ENCODE measurements at places on chromosomes 3 and 15.

DNA sequence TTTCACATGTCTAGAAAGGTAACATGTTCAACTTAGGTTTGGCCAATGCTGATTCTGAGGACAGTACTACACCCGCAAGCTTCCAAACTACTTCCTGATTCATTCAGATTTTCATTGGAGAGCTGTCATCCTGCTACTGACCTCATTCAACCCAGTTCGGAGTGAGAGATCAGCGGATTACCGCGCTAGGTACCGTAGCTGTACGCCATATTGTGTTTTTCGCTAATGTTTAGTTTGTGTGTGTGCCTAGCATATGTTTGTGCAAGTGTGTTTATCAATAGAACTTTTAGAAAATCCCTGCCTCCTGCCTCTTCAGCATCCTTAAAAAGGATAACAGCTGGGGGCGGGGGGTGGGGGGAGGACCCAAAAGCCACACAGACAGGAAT, 1.1 kb downstream of the ZBTB20 start:
- peak; percentile 39 for DNase-seq

- no peak for DNase-seq
Observed at GRCh38 chr15:58977887-58978286, 9.6 kb upstream of the RNF111 start.

DNA sequence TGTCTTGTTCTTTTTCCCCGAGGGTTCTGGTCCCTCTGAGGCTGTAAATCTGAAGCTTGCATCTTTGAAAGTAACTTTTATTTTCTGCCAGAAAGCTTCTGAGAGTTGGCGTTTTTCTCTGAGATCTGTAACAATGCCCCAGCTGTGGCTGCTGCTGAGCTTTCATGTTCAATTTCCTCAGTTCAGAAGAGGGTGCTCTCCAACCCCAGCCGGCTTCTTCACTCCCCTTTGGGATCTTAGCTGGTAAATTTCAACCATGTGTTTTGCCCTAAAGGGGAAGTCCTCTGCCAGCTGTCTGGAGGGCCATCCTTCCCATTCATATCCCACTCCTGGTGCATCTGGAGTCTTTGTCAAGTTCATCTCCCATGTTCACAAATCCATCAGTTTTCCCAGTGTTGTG, 18.3 kb upstream of the CFAP100 start:
- DNase-seq: no peak

DNA sequence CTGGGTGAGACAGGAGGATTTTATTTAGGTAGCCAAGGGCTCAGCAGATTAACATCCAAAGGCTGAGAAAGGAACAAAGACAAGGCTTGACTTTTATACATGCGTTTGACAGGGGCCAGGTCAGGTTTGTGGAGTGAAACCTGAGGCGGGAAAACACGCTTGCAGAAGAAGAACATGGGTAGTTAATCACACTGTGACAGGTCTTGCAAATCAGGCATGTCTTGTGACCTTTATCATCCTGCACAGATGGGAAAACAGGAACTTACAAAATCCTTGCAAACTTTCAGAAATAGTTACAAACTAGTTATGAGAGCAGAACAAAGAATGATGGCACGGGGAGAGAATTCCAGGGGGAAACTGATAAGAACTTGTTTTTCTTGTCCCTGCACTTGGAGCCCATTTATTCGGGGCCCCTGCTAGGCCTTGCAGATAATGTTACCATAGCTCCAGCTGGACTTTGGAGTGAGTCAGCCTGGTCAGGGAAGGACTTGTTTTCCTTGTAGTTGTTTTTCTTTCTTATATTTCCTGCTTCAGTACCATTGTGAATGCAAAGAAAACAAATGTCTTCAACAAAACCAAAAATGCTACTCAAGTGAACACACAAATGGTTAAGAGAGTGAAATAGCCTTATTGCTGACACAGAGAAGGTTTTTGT, 965.9 kb upstream of the ROBO1 start:
- DNase-seq: no peak

GRCh38 chr3:112253301-112253971, 40.6 kb downstream of the SLC9C1 start:
- DNase-seq: no peak

DNA sequence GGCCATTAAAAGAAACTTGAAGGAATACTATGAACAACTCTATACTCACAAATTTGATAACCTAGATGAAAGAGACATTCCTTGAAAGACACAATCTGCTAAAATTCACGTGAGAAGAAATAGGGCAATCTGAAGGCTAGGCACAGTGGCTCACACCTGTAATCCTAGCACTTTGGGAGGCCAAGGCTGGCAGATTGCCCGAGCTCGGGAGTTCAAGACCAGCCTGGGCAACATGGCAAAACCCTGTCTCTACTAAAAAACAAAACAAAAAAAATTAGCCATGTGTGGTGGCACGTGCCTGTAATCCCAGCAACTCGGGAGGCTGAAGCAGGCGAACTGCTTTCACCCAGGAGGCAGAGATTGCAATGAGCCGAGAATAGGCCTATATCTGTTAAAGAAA, 104.8 kb downstream of the HES1 start:
- no peak for DNase-seq

- DNase-seq: no peak
Observed at GRCh38 chr3:47376393-47376792, 4.4 kb upstream of the PTPN23 start.

DNA sequence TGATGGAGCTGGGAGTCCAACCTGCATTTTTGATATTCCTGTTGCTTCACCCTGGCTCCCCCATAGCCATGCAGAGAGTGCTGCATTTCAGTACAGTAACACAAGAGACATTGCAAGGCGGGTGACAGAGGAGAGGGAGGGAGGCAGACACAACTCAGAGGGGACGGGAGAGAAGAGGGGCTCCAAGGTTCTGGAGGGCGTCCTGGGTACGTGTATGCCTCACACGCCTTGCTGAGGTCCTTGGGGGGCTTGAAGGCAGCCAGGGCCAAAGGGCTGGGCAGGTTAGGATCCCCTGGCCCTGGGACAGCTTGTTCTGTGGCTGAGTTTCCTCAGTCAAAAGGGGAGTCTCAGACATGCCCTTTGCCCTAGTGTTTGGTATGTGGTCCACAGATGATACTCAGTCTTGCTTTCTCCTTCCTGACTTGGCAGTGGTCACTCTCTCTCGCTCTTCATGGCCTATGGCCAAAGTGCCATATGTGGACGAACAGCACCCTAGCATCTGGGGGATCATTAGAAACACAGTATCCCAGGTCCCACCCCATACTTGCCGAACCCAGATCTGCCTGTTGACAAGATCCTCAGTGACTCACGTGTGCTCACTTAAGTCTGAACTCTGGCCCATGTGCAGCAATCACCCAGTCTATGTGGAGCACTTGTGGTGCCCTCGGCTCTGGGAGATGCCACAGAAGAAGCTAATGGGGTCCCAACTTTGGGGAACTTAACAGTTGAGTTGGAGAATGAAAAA, 52.9 kb downstream of the FGD5 start:
- DNase-seq: no peak

DNA sequence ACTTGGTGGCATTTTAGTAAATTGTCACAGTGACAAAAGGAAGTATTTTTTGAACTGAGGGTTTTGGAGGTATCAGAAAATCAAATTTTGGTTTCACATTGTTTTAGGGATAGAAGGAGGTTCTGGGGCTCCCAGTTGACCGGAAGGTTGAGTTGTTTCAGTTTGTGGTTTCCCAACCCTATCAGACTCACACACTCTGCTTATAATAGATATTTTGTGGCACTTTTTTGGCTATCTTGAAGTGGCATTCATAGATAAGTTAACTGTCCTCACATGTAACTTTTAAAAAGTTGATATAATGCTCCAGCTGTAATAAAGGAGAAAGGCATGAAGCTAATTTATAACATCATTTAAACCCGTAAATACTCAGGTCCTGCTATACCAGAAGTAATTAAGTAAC, 12.8 kb downstream of the ARMC8 start:
- DNase-seq: no peak

GRCh38 chr3:38985981-38986380, 65.8 kb downstream of the SCN11A start:
- no peak for DNase-seq

- no peak for DNase-seq
Observed at GRCh38 chr3:16604887-16605602, at the start of gene DAZL. Gene DAZL, minus strand, starts transcription at chr3:16605423. Its CDS starts 218 bp downstream, at chr3:16605205.

- DNase-seq: no peak
Observed at GRCh38 chr3:172355836-172356235, 92.4 kb downstream of the GHSR start.

GRCh38 chr3:146640955-146641867, 36.1 kb upstream of the PLSCR5 start:
- DNase-seq: no peak

GRCh38 chr3:17035033-17035432, 150.3 kb downstream of the PLCL2 start:
- no peak for DNase-seq

DNA sequence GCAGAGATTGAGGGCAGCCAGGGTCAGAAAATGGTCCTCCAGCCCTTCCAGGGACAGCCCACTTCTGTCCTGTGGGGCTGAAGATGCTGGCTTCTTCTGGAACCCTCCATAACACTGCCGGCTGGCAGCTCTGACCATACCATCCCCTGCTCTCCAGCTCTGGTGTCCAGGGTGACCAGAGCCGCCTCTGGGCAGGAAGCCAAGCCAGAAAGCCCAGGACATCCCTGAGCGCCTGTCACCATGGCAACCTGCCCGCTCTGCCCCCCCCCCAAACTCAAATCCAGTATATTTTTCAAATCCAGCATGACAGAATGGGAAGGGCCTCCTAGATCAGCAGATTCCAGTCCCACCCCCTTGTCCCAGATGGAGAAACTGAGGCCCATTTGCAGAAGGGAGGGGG, 420 bp upstream of the TMIE start:
- no peak for DNase-seq

DNA sequence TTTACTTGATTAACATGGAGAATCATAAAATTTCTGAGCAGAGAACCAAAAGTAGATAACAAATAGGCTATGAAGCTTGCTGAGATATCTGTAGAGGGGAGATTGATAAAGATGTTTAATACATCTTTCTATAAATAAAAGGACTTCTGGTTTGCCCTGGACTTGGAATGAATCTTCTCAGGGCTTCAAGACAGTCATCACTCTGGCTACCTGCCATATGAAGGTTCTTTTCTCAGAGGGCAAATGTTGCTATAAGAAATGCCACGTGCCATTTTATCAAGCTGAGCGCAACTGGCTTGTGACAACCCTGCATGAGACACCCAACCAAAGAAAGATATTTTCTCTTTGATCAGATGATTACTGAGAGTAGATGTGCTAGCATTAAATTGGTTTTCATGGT, 192.5 kb downstream of the WNT5A start:
- DNase-seq: no peak

GRCh38 chr3:129403450-129403849, 25.0 kb downstream of the EFCAB12 start:
- DNase-seq: no peak

DNA sequence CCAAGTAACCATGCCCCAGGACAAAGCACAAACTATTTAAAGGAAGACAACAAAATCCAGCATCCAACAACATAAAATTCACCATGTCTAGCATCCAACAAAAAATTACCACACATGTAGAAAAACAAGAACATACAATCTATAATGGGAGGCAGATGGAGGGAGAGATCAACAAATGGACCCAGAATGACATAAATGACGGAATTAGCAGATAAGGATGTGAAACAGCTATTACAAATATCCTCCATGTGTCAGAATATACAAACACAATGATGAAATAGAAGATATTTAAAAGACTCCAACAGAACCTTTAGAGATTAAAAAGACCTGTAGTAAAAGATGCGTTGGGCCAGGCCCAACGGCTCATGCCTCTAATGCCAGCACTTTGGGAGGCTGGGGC, 10.8 kb downstream of the LYSMD4 start:
- DNase-seq: no peak

DNA sequence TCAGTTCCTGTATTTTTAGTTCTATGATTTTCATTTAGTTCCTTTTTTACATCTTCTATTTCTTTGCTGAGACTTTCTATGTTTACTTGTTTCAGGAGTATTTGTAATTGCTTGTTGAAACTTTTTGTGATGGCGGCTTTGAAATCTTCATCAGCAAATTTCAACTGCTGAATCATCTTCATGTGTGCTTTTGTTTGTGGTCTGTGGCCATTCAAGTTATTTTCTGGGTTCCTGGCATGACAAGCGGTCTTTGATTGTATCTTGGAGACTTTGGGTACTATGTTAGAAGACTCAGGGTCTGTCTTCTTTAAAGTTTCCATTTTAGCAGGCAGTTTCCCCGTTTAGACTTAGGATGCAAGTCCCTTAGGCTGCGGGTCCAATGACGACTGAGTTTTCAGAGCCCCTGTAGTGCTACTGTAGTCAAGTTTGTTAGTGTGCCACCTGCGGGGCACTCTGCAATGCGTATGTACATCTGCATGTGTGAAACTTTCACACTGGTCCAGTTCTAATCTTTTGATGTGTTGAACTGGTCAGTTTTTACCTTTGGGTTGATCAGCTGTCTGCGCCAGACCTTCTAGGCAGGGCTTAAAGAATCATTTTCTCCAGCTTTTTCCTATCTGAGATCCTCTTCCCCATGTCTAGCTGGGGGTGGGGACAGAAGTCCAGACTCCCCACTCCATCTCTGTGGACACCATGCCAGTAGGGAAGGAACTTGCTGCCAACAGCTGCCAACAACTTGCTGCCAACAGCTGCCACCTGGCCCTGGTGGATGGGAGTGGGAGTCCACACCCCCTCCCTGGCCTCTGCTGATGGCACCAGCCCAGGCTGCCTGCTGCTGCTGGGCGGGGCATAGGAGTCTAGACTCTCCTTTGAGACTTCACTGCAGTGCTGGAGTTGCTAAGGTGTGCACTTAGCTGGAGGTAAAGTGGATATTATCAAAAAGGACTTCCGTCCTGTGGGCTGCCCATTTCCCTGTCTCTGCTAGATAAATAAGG, 190.9 kb downstream of the TJP1 start:
- DNase-seq: no peak

- DNase-seq: no peak
Observed at GRCh38 chr3:130341882-130342281, 3.6 kb upstream of the COL6A5 start.

GRCh38 chr3:172118019-172118418, 78.6 kb downstream of the FNDC3B start:
- DNase-seq: no peak

DNA sequence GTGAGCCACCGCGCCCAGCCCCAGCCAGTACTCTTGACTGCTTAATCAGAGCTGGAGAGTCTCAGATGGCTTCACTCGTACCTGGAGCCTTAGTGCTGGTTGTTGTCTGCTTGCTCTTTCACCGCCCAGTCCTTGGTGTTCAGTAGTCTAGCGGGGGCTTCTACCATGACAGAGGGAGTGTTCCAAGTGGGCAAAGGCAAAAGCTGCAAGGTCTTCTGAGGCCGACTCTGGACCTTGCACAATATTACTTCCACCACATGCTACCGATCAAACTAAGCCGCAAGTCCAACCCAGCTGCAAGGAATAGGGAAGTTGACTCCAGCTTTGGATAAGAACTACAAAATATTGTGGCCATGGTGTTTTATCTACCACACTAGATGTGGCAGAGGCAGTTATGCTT, 6.6 kb downstream of the PARL start:
- no peak for DNase-seq

DNA sequence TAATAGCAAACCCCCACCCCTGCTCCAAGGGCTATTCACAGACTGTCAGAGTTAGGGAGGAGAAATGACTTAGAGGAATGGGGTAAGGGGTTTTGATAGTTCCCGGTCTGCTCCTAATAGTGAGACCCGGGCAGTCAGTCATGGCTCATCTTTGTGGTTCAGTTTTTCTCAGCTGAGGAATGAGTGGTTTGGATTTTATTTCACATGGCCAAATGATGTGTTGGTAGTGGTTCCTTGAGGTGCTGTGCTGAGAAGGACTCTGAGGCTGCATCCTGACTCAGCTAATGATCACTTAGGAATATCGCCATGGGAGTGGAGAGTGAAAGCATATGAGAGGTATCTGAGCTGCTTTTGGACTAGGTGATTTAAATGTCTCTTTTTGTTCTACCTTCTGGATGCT, 80.2 kb downstream of the LPP start:
- no peak for DNase-seq

GRCh38 chr3:123005291-123005690, 22.3 kb downstream of the SEMA5B start:
- DNase-seq: no peak
